Cardiac fibroblast (primary cell): ENCODE measurements at places on chromosomes 13 and 19.

DNA sequence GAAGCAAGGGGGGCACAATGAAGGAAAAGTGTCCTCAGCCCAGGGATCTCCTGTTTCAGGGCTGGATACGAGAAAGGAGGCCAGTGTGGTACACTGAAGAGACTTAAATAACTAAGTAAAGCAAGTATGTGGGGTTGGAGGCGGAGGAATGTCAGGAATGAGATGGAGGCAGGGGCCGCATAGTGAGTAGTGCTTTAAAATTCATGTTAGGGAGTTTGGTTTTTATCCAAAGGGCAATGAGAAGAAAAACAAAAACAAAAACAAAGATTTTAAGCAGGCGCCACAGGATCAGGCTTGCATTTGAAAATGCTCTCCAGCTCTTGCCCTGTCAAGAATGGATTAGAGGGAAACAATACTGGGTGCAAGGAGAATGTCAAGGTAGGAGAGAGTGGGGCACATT, 273.4 kb downstream of the DCLK1 start:
- DNase-seq: peak; percentile 34

DNA sequence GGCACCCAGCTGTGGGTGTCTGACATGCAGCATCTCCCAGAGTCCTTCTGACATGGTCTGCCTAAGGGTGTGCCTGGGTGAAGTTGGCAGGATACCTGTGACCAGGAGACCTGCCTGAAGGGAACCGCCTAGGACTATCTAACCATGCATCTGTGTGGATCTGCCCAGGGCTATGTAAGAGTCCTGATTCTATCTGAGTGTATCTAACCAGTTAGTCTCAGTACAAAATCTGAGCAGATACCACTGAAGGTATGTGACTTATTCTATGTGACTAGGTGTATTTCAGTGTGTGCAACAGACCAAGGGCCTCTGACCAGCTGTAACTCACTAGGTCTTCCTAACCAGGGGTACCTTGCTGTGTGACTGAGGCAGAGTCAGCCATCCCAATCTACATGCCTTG, 28.2 kb upstream of the FBL start:
- DNase-seq: no peak

DNA sequence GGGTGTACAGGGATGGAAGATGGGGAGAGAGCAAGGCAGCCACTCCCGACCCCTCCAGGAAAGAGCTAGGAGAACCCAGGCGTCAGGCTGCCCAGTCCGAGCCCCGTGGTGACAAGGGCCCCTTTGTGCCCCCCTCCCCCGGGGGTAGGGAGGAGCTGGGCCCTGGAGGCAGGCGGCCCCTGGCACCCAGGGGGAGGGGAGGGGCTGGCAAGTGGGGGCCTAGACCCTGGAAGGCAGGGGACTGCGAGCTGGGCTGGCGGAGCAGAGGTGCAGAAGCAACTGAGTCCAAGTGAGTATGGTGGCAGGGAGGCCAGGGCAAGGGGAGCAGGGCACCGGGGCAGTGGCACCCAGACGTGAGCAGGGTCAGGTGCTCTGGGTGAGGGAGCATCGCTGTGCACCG, at the start of gene MAG:
Gene MAG (plus strand): TSS at position 246 of the 400 bp plus-strand sequence. CDS start 3,248 bp downstream, outside the sequence.
- no peak for DNase-seq

- DNase-seq: peak; percentile 22
These were observed 406.8 kb downstream of the DACH1 start for GRCh38 chr13:71460211-71460610.

GRCh38 chr13:82963226-82964099, 918.8 kb downstream of the SLITRK1 start:
- peak; percentile 45 for DNase-seq

DNA sequence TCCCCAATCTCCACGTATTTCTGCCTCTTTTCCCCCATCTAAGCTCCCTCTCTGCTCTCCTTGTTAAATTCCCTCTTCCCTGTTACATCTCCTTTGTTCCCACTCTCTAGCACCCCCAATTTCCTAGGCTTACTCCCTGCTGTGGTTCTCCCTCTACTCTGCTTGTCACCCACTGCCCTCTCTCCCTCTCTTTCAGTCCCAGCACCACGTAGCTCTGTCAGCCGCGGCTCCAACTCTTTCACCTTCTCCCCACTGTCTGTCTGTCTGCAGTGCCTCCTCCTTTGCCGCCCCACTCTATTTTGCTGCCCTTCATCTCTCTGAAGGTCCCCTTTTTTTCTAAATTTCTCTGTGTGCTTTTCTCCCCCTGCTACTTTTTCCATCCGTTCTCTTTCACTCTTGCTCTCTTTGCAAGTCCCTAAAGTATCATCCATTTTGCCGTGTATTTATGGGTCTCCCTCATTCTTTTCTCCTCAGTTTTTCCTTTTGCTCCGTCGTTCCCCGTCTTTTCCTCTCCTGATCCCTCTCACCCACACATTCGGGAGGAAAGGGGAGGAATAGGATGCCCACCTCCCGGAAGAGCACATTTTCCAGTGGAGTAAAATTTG, 937 bp downstream of the ZNF841 start:
- DNase-seq: peak; percentile 2

DNA sequence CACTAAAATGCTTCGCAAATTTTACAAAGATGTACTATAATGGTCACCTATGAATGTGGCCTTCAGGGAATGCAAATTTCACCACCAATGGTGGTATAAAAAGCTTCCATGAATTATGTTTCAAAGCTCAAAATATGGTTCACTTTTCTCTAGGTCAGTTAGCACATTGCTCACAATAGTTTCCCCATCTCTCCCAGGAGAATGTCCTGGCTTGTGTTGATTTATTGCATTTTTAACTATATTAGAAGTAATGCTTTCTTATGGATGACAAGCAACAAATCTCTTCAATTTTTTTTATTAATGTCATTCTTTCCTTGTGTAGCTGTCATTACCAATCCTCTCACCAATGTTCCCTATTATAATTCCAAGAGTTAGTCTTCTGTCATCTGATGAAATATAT, 621.2 kb downstream of the TBC1D4 start:
- DNase-seq: no peak

- DNase-seq: no peak
These were observed 5.8 kb upstream of the KBTBD7 start for GRCh38 chr13:41200126-41200525.

DNA sequence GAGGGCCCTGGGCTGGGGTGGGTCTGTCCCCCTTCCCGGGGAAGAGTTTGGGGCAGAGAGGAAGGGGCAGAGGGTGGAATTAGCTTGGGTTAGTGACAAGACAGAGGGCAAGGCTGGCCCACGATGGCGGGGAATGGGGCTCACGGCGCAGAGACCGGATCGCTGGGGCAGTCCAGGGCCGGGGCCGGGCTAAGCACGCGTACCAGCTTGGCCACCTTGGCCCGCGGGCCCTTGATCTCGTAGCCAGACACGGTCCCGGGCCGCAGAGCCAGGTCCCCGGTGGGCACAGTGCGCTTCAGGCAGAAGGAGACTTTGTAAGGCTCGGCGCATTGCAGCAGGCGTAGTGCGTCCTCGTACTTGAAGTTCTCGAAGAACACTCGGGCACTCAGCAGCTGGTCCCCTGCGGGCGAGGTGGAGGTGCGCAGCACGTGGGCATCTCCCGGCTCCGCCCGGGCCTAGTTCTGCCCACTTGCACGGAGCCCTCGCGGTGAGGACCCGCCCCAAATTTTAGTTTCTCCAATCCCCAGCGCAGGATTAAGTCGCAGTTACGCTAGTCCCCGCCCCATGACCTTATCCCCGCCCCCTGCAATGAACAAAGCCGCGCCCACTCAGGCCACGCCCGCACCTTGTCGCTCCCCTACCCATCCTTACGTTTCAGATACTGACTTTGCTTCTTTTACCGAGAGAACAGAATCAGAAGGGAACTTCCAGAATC, 8.6 kb upstream of the HIPK4 start:
- DNase-seq: no peak

- DNase-seq: no peak
These were observed 7.1 kb downstream of the LAMP1 start for GRCh38 chr13:113304121-113304520.

- DNase-seq: no peak
These were observed 7.5 kb downstream of the RPL21 start for GRCh38 chr13:27258637-27259386.

DNA sequence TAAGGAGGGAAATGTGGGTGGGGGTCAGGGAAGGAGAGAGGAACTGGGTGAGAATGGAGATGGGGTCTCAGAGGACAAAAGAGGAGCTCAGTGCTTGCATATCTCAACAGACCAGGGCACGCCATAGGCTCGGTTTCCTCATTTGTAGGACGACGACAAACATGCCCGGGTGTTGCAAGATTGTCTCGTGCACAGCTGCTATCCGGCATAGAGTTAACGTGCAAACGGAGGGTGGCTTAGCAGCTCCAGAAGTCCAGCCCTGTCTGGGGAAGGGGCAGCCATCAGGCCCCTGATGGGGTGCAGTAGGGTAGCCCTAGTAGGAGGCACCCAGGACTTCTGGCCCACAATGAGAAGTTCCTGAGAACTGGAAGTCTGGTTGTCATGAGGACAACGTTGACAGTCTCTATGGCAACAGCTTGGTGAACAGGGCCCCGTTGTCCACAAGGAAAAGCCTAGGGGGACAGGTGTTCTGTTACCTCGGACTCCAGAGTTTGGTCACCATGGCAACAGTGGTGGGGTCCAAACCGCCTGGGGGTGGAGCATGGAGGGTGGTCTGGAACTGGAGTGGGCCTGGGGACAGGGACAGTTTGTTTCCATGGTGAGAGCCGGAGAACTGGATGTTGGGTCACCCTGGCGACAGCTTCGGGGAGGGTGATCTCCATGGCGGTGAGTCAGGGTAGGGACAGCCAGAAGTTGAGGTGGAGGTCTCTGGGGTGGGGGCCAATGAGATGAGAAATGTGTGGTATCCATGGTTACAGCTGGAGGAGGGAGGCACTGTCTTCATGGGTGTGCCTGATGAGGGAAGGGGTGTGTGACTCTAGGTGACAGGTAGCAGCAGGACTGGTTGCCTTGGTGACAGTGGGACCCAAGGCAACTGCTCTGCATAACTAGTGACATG, 16.8 kb downstream of the TM6SF2 start:
- no peak for DNase-seq

DNA sequence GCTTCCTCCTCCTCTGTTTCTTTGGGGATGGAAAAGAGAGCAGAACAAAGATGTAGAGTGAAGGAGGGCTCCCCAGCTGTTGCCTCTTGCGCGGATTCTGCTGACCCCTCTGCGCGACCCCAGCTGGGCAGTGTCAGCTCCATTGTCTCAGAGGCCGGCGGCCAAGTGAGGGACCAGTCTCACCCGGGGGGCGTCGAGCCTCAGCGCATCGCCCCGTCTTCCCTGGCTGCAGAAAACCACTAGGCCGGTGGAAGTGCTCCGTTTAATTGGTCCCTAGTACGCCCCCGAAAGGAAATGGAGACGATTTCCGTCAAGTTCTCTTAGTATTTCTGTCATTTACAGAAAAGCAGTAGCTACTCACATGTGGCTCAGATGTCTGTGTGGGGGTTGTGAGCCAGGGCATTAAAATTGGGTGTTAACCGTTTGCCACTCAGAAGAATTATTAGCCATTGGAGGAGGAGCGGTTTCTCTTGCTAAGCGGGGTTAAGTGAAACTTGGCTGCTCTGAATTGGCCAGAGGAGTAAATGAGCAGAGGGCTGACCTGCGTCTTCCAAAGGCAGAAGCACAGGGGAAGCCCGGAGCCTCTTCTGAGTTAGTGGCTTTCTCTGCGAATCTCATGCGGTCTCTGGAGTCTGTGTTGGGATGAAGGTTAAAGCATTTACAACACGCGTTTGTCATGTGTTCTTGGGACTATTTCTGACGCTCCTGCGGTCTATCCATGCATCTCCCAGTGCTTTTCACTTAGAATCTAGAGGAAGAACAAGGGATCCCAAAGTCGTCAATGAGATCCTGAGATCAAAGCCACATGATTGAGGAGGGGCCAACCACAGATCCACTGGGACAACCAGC, 132.8 kb upstream of the MYO16 start:
- peak; percentile 19 for DNase-seq

- DNase-seq: no peak
These were observed 398.8 kb downstream of the DLEU7 start for GRCh38 chr13:50444726-50445125.

DNA sequence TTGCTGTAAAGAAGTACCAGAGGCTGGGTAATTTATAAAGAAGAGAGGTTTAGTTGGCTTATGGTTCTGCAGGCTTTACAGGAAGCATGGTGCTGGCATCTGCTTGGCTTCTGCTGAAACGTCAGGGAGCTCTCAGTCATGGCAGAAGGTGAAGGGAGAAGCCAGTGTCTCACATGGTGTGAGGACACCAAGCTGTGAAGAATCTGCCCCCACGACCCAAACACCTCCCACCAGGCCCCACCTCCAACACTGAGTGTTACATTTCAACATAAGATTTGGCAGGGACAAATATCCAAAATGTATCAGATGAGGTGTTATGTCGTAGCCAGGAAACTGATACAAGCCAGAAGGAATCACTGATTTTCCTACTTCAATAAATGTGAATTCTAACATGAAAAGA, 136.5 kb downstream of the CYSLTR2 start:
- no peak for DNase-seq

- DNase-seq: no peak
These were observed 6.6 kb upstream of the ISYNA1 start for GRCh38 chr19:18444513-18444912.

DNA sequence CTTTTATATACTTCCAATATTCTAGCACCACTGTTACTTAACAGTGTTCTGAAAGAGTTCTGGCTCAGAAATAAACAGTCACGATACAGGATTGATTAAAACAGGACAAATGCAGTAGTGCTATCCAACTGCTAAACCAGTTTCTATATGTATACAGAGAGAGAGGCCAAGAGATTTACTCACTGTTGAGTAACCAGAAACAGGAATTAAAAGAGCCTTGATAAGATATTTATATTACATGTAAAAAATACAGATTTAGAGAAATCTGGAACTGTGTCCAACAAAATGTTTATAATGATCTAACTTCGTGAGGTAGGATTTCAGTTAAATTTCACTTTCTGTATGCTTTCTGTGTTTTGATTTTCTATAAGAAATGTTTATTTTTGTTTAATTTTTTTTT, 116.6 kb downstream of the CDK8 start:
- no peak for DNase-seq

DNA sequence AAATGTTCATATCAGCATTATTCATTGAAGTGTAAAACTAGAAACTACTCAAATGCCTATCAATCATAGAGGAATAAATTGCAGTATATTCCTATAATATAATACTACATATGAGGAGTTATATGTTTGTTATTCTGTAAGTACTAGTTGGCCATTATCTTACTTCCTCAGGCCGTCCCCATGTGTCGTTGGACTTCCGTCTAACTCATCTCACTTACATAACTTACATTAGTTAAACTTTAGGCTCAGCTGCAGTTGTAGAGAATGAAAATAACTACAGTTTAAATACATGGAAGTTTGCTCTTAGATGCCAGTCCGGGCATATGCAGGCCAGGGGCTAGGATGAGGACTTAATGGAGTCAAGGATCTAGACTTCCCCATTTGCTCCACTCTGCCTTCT, 8.6 kb upstream of the EPSTI1 start:
- DNase-seq: no peak

GRCh38 chr19:10681658-10682057, 19.6 kb upstream of the QTRT1 start:
- DNase-seq: no peak
